ENCODE measurements at places on chromosomes 11 and 22. TPM values are rescaled to one million over a fixed set of nuclear protein-coding genes. Genes with fewer than 3 reads are reported as not detected.

GRCh38 chr11:17649261-17649660 is 70.1 kb upstream of the MYOD1 start:
- no peak for DNase-seq

The ARHGAP42 gene
- total RNA-seq: 7.3 TPM

GRCh38 chr11:11478687-11479086 is 125.6 kb upstream of the CSNK2A3 start:
- no peak for DNase-seq

- no peak for DNase-seq
Measured at GRCh38 chr11:126638648-126639047, 283.2 kb downstream of the ST3GAL4 start.

GRCh38 chr11:82771781-82772180 is 38.1 kb upstream of the FAM181B start:
- DNase-seq: no peak

GRCh38 chr11:64278576-64279190 is 5.8 kb downstream of the BAD start:
- no peak for DNase-seq

DNA sequence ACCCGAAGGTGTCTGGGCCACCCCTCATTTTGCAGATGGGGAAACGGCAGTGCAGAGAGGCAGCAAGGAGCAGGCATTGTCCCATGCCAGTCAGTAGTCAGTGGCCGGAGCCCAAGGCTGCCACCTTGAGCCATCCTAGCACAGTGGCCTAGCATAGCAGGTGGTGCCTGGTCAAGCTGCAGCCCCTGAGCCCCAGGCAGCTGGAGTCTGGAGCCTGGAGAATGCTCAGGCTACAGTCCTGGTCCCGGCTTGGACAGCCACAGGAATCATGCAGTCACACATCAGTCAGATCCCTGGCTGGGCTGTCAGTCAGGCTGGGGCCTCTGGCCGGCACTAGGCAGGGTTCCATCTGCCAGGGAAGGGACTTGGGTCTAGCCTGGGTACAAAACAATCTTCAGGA is 18.6 kb downstream of the KCNC1 start:
- peak; percentile 17 for DNase-seq

GRCh38 chr11:66080055-66080817 is 10.2 kb downstream of the PACS1 start:
- no peak for DNase-seq

The CRYAB gene
- 8,275 TPM for total RNA-seq
